ENCODE measurements at places on chromosomes 2 and 18.

DNA sequence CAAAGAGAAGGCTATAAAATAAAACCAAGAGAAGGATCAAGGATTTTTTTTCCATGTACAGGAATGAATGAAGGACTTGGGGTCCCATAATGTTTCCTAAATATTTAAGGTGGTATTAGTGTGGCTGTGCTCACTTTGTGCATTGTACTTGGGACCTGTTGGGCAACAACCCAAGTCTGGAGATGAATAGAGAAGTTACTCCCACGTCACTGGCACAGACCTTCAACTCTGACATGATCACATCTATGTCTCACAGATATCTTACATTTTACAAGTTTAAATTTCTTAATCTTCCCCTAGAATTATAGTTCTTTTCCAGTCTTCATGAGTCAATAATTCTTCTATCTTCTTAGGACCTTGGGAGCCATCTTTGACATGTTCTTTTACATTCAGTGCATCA is 133.4 kb downstream of the PLCL1 start:
- DNase-seq: no peak

DNA sequence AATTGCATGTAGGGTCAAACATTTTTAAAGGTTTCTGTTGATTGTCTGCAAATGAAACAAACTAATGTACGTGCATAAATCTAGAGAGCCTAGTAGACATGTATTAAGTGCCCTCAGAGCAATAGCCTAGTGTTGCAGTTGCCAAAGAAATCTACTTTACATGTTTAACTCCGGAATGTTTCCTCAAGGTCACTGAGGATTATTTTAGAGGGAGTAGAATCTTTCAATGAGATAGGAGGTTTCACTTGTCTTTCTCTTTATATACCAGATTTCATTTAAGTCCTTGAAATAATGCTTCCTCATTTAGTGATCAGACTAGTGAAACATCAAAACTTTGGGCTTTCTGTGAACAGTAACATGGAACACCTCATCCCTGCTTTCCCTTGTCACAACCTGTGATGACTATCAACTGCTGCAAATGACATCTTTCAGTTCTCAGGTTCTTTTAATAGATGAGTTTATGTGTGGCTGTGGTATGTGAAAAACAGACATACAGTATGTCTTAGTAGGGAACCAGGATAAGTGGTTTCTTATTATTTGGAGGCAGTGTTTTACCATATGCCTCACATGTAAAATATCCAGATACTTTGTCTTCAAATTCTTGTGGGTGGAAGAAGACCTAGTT is 5.5 kb downstream of the UBE2E3 start:
- DNase-seq: no peak

- no peak for DNase-seq
Observed at GRCh38 chr2:131966256-131966655, 195.5 kb downstream of the ANKRD30BL start.

DNA sequence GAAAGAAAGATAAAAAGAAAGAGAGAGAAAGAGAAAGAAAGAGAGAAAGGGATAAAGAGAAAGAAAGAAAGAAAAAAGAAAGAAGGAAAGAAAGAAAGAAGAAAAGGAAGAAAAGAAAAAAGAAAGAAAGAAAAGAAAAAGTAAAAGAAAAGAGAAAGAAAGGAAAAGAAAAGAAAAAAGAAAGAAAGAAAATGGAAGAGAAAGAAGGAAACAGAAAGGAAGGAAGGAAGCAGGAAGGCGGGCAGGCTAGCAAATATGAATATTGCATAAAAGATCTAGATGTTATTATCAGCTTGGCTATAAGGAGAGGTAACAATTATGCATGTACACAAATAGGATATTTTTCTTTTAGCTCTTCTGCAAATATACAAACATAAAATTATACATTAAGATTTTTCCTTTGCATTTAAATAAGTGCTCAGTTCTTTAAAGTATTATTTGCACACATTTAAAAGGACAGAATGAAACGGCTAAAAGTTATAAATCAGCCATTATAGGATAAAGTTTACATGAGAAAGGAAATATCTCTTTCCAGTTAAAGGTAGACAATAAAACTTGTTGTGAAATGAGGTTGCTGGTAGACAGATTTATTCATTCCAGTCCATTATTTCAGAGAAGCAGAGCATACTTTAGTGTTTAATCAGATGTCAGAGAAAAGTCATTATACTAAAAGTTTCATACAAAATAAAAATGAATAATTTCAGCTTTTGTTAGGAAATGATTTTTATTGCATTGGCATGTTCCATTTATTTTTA is 511.4 kb downstream of the KCNJ3 start:
- no peak for DNase-seq

DNA sequence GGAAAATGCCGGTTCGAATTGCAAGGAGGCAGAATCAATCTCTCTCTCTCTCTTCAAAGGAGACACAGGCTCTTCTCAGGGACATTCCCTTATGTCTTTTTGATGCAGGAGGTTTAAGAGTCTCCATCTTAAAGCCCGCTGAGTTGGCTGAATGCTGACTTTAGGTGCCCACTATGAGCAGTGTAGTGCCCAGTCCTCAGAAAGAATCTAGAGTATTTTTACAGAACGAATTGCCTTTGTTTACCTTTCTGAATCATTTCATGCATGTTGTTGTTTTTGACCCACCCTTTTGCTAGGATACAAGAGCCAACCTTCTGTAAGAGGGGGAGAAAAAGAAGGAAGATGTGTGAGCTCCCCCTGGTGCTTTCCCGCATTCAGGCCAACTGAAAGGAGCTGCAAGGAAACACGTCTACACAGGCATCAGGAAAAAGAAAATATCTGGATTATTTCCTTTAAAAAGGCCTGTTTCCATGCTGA is 193.5 kb upstream of the TCF4 start:
- DNase-seq: peak; percentile 48

DNA sequence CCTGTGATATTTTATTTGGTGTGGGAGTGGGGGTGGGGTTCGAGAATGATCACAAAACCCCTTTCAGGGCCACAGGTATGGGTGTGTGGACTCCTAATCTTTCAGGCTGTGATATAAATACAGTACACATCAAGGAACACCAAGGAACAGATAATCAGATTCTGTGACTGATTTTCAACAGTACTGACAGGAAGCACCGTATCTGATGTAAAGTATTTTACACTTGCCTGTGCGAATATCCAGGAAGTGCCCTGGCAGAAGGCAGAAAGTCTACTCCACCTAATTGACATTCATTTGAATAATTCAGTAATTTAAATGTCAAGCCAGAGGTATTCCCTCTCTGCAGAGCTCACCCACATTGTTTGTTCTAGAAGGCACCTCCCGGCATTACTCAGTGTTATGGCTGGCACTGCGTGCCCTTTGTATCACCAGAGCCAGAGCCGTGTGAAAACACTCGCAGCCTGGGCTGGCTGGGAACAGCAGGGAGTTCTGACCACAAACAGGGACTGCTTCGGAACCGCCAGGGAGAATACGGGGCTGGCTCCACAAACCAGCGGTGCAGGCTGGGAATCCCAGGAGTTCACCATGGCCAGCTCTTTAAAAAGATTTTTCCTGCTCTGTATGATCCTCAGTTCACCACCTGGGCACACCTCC is 91.8 kb downstream of the ACVR1 start:
- no peak for DNase-seq

- peak; percentile 9 for DNase-seq
Observed at GRCh38 chr18:42298759-42299675, 344.0 kb downstream of the PIK3C3 start.

GRCh38 chr2:200744201-200744602 is 67.5 kb upstream of the BZW1 start:
- no peak for DNase-seq

DNA sequence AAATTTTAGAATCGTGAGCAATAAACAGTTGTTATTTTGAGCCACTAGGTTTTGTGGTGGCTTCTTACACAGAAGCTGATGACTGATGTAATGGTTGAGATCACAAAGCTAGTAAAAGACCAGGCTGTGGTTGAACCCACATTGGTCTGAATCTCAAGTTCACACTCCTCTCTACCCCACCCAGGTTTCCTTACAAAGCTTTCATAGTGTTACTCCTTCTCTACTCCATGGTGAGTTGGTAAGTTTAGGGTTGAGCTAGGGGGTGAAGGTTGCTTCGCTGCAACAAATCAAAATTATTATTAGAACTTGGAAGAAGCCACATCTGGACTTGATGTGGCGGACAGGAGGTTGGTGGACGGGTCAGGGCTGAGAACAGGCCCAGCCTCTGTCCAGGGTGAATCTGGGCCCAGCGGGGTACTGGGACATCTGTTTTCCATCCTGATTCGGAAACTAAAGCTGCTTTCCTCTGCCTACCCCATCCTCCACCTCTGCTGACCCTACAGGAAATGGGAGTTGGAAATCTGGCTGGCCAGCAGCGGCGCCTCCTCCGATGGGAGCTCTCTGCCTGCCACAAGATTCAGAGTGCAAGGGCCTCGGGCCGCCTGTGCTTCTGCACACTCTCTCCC is 86.3 kb downstream of the ZFP36L2 start:
- DNase-seq: no peak

- DNase-seq: no peak
Observed at GRCh38 chr18:34710934-34711333, 836 bp downstream of the DTNA start.

- DNase-seq: no peak
Observed at GRCh38 chr2:113857464-113857863, 32.4 kb upstream of the ACTR3 start.

DNA sequence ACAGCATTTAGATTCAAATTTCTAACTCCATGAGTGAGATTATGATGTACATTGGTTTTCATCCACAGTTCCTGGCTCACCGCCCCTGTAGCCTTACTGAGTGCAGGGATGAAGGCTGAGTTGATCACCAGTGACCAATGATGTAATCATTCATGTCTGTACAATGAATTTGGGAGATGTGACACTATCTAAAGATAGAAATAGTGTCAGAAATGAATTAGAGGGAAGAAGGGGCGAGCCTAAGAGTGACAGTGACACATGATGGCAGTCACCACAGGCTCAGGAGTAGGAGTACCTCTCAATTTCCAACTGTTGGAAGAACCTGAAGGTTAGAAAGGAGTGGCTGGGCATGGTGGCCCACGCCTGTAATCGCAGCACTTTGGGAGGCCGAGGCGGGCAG is 3.2 kb downstream of the METTL4 start:
- DNase-seq: no peak

- DNase-seq: no peak
Observed at GRCh38 chr2:199196686-199197085, 261.1 kb downstream of the SATB2 start.

Measured in fibroblast of skin of left biceps (primary cell).